Heart left ventricle (tissue), 16 donors: ENCODE measurements at places on chromosomes 2 and 18. TPM values are rescaled to one million over a fixed set of nuclear protein-coding genes. Genes with fewer than 3 reads are reported as not detected.
A peak's percentile ranks its signal among the peaks of the same experiment; 100 is the strongest.

Gene CCBE1
- total RNA-seq = 0.29 TPM

Gene RBM44
- 0.94 TPM for total RNA-seq

Gene SCTR
- total RNA-seq = 0.44 TPM

Gene PCARE
- 1.4 TPM for total RNA-seq

Gene HTR2B
- total RNA-seq = 0.35 TPM

Gene C2orf80
- not detected for total RNA-seq

Gene CGREF1
- 2.7 TPM for total RNA-seq

Gene SCYGR3
- not detected for total RNA-seq

DNA sequence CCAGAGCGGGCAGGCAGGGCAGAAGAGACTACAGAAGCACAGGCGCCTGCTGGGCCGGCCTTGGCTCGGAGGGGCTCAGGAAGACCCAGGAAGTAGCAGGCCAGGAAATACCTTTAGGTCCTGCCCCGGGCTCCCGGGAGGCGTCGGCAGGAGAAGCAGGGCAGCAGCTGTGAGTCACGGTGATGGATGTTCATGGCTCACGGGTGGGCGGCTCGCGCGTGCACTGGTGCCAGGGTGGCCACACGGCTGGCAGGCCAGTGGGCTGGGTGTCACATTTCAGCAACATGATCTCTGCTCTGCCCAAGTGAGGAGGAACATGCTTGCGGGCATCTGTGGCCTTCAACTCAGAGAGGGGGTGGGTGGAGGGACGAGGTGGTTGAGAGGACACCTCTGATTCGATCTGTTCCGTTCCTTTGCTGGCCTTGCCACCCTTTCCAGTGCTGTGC is 139.3 kb downstream of the KLHL29 start:
- H3K4me1 ChIP-seq = peaks cover 5% of the 10 kb centered on the region
- H3K36me3 ChIP-seq = no peaks in the 10 kb centered on the region
- no peak for DNase-seq
- H3K4me3 ChIP-seq = no peak overlapping the region
- H3K27me3 ChIP-seq = no peaks in the 10 kb centered on the region
- no peak overlapping the region for H3K27ac ChIP-seq

DNA sequence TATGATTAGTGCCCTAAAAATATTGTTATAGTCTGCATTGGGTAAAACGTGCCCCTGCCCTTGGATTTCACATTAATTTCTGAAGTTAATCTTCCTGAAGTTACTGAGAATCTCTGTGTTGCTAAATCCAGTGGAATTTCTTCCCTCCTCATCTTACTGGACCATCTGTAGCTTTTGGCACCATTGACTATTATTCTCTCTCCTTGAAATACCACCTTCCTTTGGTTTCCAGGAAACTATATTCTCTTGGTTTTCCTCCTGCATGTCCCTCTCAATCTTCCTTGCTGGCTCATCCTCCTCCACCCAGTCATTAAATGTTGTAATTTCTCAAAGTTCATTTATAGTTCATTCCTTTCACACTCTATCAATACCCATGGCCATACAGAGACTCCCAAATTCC is 110.6 kb upstream of the SLC35G4 start:
- no peak overlapping the region for H3K4me3 ChIP-seq
- H3K27me3 ChIP-seq = no peaks in the 10 kb centered on the region
- no peak overlapping the region for H3K27ac ChIP-seq
- H3K4me1 ChIP-seq = no peaks in the 10 kb centered on the region
- no peaks in the 10 kb centered on the region for H3K36me3 ChIP-seq
- DNase-seq = no peak

DNA sequence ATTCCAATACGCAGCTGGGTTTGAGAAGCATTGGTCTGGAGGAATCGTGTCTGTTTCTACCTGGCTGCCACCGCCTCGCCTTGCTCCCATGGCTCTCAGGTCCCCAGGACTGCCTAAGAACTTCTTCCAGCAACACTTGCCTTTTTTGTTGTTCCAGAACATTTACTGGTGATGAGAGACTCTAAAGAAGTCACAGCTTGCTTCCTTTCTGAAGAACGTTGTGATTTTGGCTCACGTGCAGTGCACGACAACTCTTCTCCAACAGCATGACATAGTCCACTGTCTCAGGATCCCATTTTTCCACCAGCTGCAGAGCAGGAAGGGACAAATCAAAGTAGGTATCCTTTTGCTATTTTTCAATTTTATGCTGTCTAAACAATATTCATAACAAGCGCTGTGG is 940.9 kb downstream of the SLC4A3 start:
- H3K4me1 ChIP-seq = no peaks in the 10 kb centered on the region
- no peaks in the 10 kb centered on the region for H3K27me3 ChIP-seq

DNA sequence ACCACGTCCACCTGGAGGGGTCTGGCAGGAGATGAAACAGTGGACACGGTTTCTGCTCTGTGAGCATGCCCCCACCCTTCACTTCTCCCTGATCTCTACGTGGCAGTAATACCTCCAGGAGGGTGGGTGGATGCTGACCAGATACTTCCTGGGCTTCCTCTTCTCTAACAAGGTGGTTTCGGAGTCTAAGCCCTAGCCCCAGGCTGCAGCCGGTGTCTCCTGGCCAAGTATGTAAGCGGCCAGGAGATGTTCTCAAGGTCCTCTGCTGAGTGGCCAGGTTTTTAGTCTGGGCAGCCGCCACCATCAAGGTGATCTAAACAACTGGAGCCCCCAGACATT is 101.8 kb upstream of the ASB18 start:
- H3K27ac ChIP-seq = no peak overlapping the region
- no peaks in the 10 kb centered on the region for H3K4me1 ChIP-seq
- no peak overlapping the region for H3K4me3 ChIP-seq
- H3K36me3 ChIP-seq = no peaks in the 10 kb centered on the region
- no peaks in the 10 kb centered on the region for H3K27me3 ChIP-seq

- peak overlapping the region; percentile 71 for H3K4me3 ChIP-seq
- H3K27me3 ChIP-seq = peaks cover 33% of the 10 kb centered on the region
These were observed 4.1 kb upstream of the ITPRIPL1 start for GRCh38 chr2:96320728-96321622.

DNA sequence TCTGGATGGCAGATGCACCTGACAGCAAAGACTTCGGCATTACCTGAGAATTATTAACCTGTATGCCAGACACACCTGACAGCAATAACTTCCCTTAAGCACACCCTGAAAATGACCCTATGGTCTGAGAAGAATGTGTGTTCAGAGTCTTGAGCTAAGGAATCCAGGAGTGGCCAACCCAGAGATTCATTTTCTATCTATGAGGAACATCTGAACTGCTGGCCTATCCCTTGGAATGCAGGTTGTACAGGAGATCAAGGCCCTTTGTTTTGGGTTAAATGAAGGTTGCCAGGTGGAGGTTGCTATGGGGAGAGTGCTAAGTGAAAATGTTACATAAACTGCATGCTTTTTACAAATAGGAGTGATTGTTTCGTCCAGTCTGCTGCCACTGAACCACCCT is 200.9 kb upstream of the MEIS1 start:
- H3K27me3 ChIP-seq = peaks cover 5% of the 10 kb centered on the region
- H3K36me3 ChIP-seq = no peaks in the 10 kb centered on the region
- H3K4me3 ChIP-seq = no peak overlapping the region
- no peak overlapping the region for H3K27ac ChIP-seq

DNA sequence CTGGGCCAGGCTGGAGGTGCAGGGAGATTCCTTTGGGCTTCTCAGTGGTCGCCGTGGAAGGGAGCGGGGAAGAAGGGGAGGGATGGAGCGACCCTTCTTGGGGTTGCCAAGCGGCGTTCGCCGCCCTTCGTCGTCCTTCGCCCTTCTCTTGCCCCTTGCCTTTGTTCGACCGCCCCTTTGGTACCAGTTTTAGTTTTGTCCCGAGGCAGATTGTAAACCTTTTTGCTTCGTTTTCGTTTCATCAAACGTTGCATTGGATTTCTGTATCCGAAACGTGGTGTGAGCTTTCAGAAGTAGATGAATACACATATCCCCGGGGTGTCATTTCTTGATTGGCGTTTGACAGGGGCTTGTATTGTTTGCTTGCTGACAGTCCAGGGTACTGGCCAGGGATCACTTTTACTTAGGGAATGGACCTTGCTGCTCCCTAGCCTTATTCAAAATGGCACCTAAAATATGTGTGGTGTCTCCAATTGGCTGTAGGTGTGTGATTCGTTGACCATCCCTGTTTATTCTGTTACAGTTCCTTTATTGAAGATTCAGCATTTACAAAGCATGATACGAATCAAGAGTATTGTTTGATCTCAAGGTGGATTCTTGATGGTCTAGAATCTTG is 788 bp downstream of the USP14 start:
- H3K27ac ChIP-seq = peak overlapping the region; percentile 86
- H3K4me1 ChIP-seq = peaks cover 8% of the 10 kb centered on the region
- H3K4me3 ChIP-seq = peak overlapping the region; percentile 86
- DNase-seq = no peak
- no peaks in the 10 kb centered on the region for H3K27me3 ChIP-seq

DNA sequence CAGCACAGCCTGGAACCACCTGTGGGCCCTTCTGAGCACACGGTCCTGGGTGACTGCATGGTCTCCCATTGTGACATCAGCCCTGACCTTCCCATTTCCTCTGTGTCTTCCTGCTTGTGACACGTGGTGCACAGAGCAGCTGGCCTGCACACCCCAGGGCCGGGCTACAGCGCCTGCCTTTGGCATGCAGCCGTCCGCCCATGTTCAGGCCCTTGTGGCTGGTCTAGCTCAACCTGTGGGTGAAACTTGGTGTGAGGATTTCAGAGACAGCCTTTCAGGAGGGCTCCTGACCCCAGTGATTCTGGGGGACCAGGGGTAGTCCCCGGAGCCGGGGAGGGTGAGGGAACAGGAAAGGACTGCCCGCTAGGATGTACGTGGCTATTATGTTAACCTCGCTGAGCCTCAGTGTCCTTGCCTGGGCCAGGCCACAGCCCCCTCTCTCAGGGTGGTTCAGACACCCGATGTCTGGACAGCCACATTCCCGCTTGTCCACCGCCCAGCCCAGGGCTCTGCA is 284.8 kb upstream of the HS6ST1 start:
- DNase-seq = peak; percentile 32
- no peak overlapping the region for H3K27ac ChIP-seq
- H3K36me3 ChIP-seq = no peaks in the 10 kb centered on the region
- H3K4me3 ChIP-seq = no peak overlapping the region

DNA sequence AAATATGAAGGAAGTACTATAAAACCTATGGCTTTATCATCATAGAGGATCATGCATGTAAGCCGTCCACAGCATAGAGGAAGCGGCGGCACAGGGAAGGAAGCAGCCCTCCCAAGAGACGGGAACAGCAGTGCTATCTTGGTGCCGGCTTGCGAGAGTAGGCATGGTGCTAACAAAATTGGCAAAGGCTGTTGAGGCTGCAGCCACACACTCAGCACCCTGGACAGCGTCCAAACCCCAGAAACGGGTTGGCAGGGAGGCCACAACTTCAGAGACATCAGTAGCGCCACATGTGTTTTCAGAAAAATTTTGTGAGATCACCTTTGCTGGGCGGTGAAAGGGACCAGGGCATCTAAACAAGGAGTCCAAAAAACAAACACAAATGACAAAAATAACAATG is 37.7 kb downstream of the NETO1 start:
- peak; percentile 71 for DNase-seq
- no peaks in the 10 kb centered on the region for H3K36me3 ChIP-seq
- H3K4me1 ChIP-seq = no peaks in the 10 kb centered on the region
- H3K27me3 ChIP-seq = no peaks in the 10 kb centered on the region
- no peak overlapping the region for H3K4me3 ChIP-seq

DNA sequence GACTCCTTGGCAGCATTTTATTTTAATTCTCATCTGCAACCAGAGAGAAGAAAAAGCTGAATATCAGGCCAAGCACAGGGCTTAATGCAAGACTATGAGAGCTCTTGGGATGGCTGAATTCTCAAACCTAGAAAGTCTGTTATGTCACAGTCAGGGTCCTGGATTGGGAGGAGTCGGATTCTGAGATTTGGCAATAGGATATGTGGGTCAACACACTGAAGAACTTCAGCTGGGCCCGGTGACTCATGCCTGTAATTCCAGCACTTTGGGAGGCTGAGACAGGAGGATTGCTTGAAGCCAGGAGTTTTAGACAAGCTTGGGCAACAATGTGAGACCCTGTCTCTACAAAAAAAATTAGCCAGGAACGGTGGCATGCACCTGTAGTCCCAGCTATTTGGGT is 102.4 kb downstream of the COL3A1 start:
- no peaks in the 10 kb centered on the region for H3K27me3 ChIP-seq
- H3K27ac ChIP-seq = no peak overlapping the region
- DNase-seq = no peak

DNA sequence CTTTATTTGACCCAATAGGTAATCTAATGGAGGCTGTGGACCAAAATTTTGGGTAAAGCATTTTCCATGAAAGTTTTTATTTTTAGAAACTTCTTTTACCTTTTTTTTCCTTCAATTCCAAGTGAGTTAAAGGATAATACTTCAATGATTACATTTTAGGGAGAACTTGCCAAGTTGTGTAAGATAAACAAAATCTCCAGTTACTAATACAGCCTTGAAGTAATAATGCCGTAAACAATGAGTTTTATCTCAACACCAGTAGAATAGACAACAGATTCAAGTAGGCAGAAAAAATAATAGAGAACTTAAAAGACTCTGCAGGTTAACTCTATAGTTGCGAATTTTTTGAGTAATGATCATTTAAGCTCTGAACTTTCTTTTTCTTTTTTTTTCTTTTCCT is 807.4 kb downstream of the CNTNAP5 start:
- H3K4me1 ChIP-seq = no peaks in the 10 kb centered on the region
- no peaks in the 10 kb centered on the region for H3K36me3 ChIP-seq
- no peak for DNase-seq
- no peak overlapping the region for H3K27ac ChIP-seq
- H3K27me3 ChIP-seq = no peaks in the 10 kb centered on the region

GRCh38 chr18:41647914-41648313 is 307.1 kb upstream of the PIK3C3 start:
- DNase-seq = no peak
- no peaks in the 10 kb centered on the region for H3K27me3 ChIP-seq
- H3K4me1 ChIP-seq = no peaks in the 10 kb centered on the region
- H3K36me3 ChIP-seq = no peaks in the 10 kb centered on the region
- no peak overlapping the region for H3K4me3 ChIP-seq

DNA sequence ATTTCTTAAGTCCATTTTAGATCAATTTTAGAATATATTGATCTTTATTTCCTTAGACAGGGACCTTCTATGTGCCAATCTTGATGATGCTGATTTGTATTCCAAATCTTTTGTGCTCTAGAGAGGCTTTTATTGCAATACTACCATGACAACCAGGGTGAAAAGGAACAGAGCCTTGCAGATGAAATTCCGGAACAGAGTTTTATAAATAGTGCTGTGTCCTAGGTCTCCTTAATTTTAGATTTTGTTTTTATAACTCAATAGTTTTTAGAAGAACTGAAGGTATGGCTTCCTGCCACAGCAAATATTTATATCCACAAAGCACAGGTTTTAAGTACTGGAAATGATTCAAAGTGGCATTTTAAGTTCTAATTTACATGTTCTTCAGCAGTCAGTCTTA is 160.2 kb downstream of the PMAIP1 start:
- H3K36me3 ChIP-seq = no peaks in the 10 kb centered on the region
- no peak overlapping the region for H3K4me3 ChIP-seq
- no peak overlapping the region for H3K27ac ChIP-seq
- DNase-seq = no peak

GRCh38 chr18:35646449-35646848 is 64.9 kb downstream of the GALNT1 start:
- H3K36me3 ChIP-seq = no peaks in the 10 kb centered on the region
- H3K27me3 ChIP-seq = no peaks in the 10 kb centered on the region
- no peak overlapping the region for H3K4me3 ChIP-seq
- no peak for DNase-seq
- no peaks in the 10 kb centered on the region for H3K4me1 ChIP-seq
- no peak overlapping the region for H3K27ac ChIP-seq
